ENCODE measurements at places on chromosomes 7 and 10.

- no peak for DNase-seq
Observed at GRCh38 chr7:96605045-96605716, 104.5 kb downstream of the SEM1 start.

DNA sequence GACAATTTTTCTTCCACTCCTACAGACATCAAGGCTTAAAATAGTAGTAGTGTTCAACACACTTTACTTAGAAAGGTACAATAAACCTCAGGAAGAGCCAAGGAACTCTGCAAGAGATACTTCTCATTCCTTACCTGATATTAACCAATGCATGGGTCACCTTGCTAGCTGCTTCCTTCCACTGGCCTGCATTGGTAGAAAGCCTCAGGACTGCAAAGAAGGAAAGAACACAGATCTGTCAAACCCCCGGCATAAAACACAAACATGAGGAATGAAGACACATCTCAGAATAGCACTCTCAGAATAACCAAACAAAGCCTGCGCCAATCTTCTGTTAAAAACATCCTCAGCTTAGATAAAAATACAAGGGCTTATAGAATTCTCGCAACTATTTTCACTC lies 96.1 kb upstream of the KCNIP2 start:
- no peak for DNase-seq

- no peak for DNase-seq
Observed at GRCh38 chr10:77267703-77268675, 369.6 kb downstream of the KCNMA1 start.

- no peak for DNase-seq
Observed at GRCh38 chr7:134165252-134165651, 38.1 kb downstream of the LRGUK start.

DNA sequence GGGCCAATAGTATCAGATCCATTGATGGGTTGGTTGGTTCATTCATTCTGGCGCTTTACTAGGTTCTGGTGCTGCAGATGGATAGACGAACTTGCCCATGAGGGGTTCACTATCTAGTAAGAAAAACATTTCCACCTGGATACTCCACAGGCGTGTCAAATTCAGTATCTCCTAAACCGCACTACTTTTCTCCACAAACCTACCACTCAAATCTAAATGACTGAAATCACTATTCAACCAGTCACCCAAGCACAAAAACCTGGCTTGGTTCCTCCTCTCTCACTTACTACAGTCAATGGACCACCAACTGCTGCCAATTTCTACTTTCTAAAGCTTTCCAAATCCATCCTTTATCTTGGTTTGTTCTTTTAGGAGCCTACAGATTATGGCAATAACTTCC lies 572 bp downstream of the AGK start:
- no peak for DNase-seq

- DNase-seq: no peak
Observed at GRCh38 chr10:110827410-110827809, 44.3 kb upstream of the PDCD4 start.

- no peak for DNase-seq
Observed at GRCh38 chr7:18828260-18828993, 289.0 kb downstream of the TWIST1 start.

DNA sequence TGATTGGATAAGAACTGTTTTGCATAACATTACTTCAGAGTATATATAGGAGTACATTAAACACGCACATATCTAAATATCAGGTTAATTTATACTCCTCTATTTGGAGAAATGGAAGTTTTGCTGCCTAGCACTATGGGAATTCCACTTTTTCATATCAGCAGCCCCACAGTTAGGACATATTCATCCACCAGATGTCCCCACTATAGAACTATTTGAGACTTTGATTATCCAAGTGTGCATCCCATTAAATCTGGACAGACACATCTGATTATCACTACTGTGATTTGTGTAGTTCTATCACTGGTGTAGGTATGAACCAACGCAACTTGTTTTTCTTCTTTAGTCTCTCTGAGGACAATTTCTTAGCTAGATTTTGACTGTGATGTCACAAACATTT lies 345.7 kb downstream of the THSD7A start:
- DNase-seq: no peak

- no peak for DNase-seq
Observed at GRCh38 chr7:47852330-47853245, 95.7 kb downstream of the PKD1L1 start.

GRCh38 chr7:80206763-80207162 lies 72.1 kb downstream of the GNAI1 start:
- DNase-seq: no peak

- no peak for DNase-seq
Observed at GRCh38 chr7:77370606-77371005, 45.5 kb downstream of the GSAP start.

- no peak for DNase-seq
Observed at GRCh38 chr10:113232928-113233511, 283.0 kb downstream of the TCF7L2 start.

- DNase-seq: no peak
Observed at GRCh38 chr7:46975493-46975892, 606.4 kb downstream of the TNS3 start.

DNA sequence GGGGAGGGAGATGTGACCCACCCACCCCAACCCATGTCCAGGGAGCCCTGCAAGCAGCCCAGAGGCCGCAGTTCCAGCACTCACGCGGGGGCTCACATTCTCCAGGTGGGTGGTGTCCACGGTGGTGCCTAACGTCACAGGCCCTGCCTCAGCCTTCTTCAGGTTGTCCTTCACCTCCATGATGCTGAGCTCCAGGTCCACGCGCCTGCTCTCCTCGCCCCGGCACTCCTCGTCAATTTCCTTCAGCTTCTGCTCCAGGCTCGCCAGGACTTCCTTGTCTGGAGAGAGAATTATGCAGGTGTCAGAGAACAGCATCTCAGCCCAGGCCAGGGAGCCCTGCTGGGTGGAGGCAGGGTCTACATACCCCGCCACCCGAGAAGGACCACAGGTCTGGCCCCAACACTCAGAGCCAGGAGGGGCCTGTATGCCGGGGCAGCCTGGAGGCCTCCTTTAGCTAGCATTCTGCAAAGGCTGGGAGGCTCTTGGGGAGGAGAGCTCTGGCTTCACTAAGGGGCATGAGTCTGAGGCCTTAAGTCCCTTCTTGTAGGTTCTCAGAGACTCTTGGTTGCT lies 58.2 kb downstream of the VWA2 start:
- DNase-seq: no peak

DNA sequence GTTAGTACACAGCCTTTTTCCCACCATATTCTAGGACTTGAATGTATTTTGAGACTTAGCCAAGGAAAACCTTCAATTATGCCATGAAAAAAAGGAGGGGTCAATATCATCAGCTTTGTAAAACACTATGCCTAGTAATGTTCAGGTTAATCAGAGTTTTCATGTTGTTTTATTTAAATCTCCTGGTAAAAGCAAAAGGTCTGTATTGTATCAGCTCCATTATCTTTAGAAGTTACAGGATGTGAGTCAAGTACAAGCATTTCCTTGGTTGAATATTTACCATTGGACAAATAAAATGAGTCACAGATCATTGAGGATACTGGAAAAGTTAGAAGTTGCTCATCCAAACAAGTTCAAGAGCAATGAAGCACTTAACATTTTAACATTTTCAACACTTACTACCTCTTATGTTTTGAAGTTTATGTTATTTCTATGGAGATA lies 89.9 kb upstream of the CAPZA2 start:
- no peak for DNase-seq

GRCh38 chr7:106749165-106749564 lies 88.2 kb upstream of the CCDC71L start:
- DNase-seq: no peak

DNA sequence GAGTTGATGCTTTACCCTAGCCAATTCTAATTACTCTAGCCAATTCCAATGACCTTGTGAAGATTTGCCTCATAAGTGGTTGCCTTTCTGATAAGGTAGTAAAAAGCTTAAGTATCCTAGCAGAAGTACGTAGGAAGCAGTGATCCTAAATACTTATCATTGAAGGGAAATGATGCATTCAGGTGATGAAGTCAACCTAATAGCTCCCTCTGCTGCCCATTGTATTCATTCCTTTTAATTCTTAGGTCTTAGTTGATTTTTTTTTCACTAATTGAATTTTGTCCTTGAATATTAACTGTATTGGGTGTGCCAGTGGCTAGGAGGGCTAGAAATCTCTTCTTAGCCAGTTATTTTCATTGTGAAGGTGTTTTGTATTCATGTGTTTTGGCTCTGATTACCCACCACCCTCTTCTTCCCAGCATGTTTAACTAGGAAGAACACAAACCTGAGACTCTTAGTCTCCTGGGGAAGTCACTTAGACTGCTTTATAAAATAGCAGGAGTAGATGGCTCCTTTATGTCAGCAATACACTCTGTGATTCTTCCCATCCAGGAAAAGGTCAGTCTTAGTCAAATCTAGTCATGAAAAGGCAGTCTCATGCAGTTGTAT lies 46.3 kb downstream of the PLEKHA8 start:
- DNase-seq: no peak

- DNase-seq: no peak
Observed at GRCh38 chr10:71921324-71922027, 42.7 kb upstream of the CHST3 start.

GRCh38 chr7:114832906-114833595 lies 88.8 kb upstream of the MDFIC start:
- no peak for DNase-seq

GRCh38 chr7:27942711-27943110 lies 202.7 kb downstream of the TAX1BP1 start:
- DNase-seq: no peak

DNA sequence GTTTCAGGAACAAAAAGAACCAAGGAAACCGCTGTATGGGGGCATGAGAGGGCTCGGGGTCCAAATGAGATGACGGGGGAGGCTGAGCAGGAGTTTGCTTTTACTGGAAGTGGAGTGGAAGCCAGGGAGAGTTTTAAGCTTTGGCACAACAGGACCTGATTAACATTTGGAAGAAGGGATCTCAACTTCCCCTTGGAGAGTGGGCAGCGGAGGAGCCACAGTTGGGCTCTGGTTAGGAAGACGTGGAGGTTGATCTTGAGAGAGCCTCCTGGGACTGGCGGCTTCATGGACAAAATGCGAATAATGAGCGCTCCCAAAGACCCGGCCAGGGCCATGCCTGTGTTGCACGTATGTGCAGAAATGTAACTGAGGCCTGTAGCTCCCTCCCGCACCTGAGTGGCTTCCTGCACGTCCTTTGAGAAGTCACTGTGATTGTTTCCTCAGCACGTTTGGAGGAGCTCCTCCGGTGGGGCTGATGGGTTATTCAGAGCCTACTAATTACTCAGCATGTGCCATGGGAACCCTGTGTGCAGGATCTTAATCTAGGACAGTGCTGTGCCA lies 595.3 kb upstream of the MGMT start:
- DNase-seq: no peak

DNA sequence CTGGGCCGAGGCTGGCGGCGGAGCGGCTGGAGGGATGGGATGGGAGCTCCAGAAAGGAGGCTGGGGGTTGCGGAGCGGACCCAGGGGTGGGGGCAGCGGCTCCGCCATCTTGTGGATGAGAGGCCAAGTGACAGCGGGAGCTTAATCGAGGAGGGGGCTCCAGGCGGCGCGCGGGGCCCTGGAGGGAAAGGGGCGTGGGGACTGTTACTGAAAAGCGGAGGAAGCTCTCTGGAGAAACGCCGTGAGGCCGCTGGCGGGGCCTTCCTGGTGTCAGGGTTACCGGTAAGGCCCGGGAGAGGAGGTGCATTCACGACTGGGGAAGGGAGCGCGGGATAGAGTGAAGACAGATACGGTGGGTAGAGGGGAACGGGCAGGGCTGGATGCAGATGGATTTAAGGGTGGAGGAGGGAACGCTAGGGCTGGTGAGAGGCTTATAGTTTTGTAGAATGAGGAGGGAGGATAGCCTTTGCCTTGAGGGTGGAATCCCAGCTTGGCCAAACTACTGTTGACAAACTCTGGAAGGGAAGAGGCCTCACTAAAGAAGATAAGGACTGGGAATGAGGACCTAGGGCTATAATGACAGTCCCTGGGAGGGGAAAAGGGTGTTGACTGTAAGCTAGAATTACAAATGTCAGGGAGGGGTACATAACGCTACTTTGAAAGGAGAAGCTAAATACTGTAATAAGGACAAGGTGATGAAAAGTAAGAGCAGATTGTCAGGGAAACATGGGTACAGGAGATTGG lies 535 bp downstream of the BTRC start:
- DNase-seq: no peak

DNA sequence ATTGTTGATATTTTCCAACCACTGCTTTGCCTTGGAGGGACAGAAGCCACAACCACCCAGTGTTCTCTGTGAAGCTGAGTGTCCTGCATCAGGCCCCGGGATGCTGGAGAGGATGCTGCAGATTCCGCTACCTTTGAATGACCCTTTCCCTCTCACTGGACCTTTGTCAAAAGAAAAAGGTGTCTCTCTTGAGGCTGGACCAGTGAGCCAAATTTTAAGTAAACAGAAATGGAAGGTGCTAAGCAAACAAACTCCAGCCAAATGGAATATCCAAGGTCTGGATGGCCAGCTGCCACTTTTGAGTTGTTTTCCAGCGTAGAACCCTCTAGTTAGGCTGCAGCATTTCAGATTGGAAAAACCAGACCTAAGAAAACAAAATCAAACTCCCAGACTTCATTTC lies 145.5 kb downstream of the TRIL start:
- no peak for DNase-seq

DNA sequence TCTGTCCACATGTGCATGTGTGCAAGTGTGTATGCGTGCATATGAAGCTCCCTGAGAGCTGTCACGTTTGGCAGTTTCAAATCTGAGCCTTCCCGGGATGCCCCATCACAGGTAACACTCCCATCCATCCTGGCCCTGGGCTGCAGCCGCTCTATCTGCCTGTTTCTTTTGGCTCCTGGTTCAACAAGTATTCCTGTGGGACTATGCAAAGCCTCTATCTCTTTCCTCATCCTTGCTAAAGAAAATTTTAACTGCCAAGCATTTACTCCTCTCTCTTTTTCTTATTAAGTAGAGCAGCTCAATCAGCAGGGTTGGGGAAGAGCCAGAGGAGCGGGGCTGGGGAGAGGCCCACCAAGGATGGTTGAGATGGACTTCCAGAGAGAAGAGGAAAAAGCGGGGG lies 24.4 kb upstream of the PDCD4 start:
- no peak for DNase-seq

- no peak for DNase-seq
Observed at GRCh38 chr7:36683695-36684357, 40.5 kb downstream of the AOAH start.

DNA sequence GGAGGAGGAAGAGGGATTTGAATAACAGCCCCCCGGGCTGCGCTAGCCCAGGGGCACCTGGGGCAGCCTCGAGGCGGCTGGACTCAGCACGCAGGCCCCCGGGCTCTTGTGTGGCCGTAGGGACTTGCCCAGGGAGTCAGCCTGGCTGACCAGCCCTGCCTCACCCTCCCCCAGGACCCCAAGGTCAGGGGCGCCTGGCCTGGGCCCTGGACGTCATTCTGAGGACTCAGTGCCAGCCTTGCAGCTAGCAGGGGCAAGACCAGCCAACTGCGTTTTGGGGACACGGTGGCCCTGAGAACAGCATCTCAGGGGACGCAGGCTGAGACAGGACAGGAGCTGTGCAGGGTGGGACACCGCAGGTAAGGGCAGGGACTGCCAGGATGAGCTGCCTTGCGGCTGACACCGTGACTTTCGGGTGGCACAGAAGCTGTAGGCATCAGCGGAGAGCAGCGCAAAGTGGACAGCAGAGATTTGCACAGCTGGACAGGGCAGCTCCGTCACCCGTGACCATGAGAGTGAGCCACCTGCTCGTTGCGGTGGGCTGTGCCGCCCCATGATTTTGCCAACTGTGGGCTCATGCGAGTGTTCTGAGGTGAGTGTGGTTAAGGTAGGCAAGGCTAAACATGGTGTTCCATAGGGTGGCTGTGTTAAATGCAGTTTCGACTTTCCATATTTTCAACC lies 48.1 kb upstream of the UBE3C start:
- no peak for DNase-seq

All from naive thymus-derived CD8-positive, alpha-beta T cell (primary cell).